ENCODE measurements at places on chromosomes 1 and 21.

- peak; percentile 74 for DNase-seq
Observed at GRCh38 chr1:31593770-31594632, 17.7 kb downstream of the TINAGL1 start.

DNA sequence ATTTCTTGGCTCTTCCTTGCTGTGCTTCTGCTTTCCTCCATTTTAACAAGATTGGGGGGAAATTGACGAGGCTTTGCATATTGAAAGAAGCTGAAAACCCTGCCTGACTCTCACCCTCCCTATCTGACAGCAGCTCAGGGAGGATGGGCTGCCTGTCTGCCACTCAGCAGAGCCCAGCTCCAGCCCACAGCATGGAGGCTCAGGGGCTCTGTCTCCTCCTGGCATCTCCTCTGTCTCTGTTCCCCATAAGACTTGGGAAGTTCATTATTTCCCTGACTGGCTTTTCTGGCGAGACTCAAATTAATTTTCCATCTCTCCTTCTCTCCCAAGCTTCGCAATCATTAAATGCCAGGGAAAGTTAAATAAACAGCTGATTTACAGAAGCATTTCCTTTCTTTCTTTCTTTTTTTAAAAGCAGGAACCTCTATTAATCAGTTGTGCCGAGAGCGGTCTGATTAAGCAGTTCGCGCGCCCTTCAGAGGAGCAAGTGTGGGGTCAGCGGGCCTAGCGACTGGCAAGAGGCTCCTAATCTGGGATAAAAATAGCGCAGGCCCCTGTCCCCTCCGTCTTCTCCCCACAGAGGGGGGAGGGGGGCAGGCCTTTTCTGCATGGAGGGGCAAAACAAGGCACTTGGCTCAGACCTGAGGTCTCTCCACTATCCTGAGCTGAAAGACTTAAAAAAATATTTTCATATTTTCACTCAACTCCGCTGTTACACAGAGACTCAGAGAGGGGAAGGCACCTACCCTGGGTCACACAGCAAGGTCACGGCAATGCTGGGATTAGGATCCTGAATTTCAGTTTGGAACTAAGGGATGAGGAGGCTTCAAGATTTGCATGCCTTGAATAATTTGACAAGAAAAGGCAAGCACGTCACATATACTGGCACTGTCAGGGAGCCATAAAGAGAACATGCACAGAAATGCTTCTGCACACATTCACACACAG is 170.4 kb downstream of the ACTL8 start:
- no peak for DNase-seq

GRCh38 chr21:25791319-25791718 is 56.5 kb downstream of the GABPA start:
- no peak for DNase-seq

DNA sequence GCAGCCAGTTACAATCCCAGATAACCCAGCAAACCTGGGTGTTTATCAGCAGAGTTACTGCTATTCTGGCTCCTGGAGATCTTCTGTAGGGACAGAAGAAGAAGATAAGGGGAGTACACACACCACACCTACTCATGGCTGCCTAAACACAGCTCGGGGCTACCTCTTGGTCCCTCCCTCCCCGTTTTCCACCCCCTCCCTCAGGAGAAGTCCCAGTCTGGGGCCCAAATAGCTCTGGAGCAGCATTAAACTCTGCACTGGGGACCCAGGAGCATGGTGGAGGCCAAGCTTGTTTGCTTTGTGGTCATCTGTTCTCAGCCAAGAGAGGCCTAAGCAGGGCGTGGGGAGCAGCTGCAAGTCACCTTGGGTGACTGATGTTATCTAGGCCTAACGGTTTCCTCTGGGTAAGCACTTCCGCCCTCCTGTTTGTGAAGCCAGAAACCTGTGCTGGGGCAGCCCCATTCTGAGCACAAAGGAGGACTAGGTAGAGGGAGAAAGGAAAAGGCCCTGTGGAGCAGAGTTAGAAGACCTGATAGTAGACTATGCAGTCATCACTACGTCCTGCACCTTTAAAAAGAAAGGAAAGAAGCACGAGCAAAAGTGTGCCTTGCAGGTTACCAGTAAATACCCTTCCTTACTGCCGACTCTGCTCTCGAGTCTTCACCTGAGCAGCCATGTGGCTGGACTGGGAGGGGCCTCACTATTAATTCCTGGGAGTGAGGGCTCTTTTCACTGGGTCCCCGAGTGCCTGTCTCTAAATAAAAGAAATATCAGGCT is 2.0 kb upstream of the RCSD1 start:
- DNase-seq: peak; percentile 55

- DNase-seq: no peak
Observed at GRCh38 chr1:94024104-94024792, 96.7 kb downstream of the ABCA4 start.

DNA sequence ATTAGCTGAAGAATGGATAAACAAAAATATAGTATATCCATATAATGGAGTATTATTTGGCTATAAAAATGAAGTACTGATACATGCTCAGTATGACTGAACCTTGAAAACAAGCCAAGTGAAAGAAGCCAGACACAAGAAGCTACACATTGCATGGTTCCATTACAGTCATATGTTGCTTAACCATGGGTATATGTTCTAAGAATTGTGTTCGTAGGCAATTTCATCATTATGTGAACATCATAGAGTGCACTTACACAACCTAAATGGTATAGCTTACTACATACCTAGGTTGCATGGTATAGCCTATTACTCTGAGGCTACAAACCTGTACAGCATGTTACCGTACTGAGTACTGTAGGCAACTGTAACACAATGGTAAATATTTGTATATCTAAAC is 28.6 kb upstream of the FCAMR start:
- no peak for DNase-seq

DNA sequence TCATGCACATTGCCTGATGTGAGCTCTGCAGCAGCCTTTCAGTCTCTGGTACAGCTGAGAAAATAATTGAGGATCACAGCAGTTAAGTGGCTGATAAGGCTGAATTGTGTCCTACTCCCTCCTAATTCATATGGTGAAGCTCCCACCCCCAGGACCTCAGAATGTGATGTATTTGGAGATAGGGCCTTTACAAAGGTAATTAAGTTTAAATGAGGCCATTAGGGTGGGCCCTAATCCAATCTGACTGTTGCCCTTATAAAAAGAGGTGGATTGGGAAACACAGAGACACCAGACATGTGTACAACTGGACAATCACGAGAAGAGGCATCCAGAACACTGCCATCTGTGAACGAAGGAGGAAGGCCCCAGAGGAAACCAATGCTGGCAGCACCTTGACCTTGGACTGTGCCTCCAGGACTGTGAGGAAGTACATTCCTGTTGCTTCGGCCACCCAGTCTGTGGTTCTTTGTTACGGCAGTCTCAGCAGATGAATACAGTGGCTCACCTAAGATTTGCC is 148.1 kb downstream of the TRABD2B start:
- no peak for DNase-seq

GRCh38 chr21:44263221-44263760 is 1.6 kb upstream of the DNMT3L start:
- DNase-seq: no peak

- DNase-seq: no peak
Observed at GRCh38 chr1:156858959-156859522, at the start of gene INSRR. TSS of gene INSRR (minus strand) at chr1:156859117. CDS start at chr1:156858621, 496 bp downstream.

DNA sequence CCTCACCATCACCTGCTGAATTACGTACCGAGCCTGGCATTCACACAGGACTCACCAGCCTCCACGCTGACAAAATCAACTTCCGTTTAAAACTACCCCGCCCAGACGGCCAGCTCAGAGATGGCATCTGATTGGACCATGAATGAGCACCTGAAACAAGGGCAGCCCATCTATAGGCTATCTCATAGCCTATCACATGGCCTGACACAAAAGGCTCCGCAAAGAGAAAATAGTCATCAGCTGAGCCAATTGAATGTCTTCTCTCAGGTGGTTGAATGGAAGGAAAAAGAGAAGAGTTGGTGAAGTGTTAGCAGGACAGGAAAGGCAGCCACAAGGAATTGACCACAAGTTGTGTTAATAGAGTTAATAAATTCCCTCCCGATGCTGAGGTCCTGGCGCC is 50.6 kb upstream of the ZC3H12A start:
- DNase-seq: no peak

DNA sequence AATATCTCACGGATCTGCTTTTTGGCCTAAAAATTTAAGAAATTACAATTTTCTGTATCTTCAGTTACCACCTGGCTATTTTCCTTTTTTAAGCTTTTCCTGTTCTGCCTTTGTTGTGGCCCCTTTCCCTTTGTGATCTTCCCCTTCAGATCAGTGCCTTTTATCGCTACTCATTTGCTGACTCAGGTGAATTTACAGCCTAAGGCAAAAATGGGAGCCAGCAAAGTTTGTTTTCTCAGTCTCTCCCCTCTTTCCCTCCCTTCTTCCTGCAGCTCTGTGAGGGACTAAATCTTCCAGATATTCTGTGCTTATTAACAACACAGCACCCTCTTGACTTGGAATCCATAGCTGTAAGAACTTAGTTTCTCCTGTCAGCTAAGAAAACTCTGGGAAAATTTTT is 5.3 kb upstream of the PRRC2C start:
- no peak for DNase-seq

- no peak for DNase-seq
Observed at GRCh38 chr1:107358619-107359327, 217.9 kb downstream of the NTNG1 start.

DNA sequence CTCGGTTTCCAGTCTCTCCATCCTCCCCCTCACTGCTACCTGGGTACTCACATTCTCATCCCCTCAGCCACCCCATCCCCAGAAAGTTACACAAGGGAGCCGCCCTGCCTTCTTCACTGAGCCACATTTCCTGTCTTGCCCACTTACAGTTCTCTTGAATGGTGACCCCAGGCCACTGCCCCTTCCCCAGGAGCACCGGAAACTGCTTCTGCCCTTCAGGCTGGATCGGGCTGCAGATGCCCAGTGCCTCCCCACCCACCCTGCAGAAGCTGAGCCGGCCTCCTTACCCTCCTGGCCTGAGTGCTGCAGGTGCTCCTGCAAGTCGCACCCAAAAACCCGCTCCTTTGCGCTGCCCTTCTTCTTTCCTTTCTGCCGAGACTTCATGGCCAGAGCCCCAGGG is 450 bp downstream of the ARHGAP30 start:
- DNase-seq: no peak

GRCh38 chr1:6396998-6397397 is 3.4 kb upstream of the ACOT7 start:
- no peak for DNase-seq

GRCh38 chr1:101221945-101222429 is 14.8 kb upstream of the S1PR1 start:
- no peak for DNase-seq

- DNase-seq: no peak
Observed at GRCh38 chr1:12203216-12204007, 26.4 kb upstream of the VPS13D start.

DNA sequence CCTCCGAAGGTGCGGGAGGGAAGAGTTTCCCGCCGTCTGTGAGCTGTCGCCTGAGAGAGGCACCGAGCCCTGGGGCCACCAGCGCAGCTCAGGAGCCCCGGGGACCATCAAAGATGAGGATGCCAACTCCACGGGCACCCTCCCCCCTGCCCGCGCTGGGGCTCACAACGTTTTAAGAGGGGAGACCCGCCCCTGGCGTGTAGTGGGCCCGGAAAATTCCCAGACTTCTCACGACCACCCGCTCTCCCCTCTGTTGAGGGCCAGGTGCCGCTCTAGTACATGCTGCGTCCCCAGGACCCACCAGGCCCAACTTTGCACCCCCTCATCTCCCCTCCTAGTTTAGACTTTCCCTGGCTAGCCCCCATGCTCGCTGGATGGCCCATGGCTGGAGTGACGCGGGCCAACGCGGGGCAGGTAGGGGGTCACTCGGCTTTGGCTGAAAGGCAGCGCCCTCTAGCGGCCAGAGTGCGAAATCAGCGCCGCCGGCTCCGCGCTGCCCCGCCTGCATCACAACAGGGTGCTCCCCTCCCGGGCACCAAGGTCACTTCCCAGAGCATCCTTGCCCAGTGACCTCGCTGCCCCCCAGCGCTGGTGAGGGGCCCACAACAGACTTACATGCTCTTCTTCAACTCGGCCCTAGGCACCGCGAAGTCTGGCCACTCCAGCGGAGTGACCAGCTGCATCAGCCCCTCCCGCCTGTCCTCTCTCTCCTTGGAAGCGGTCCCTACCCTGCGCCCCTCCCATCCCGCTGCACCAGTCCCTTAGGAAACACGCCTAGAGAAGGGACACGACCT is 1.8 kb downstream of the CD160 start:
- peak; percentile 73 for DNase-seq

DNA sequence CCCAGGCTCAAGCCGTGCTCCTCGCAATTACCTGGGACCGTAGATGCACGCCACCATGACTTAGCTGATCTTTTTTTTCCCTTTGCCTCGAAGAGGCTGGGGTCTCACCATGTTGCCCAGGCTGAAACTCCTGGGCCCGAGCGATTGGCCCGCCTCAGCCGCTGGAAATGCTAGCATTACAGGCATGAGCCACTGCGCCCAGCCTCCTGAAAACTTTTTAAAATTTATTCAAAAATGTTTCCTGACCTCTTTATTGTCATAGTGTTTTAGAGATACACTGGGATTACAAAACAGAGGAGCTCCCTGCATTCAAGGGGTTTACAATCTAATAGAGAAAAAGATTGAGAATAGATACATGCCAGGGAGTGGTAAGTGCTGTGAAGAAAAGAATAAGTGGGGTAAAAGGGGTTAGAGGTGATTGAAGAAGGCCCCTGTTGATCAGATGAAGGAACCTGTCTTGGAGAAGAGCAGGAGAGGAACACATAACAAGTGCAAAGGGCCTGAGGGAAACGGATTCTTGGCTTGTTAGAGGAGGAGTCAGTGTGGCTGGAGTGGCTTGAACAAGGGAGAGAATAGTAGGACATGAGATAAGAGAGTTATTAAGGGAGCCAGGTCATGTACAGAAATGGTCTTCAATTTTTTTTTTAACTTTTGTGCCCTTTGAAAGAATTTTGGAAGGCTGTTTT is 1.7 kb upstream of the TRIM33 start:
- DNase-seq: no peak

- DNase-seq: peak; percentile 62
Observed at GRCh38 chr1:13514821-13515220, 1.0 kb upstream of the LRRC38 start.

GRCh38 chr1:55749975-55750627 is 534.9 kb upstream of the USP24 start:
- DNase-seq: no peak

GRCh38 chr1:213989002-213989855 is 1.5 kb downstream of the PROX1 start:
- no peak for DNase-seq

GRCh38 chr1:156775799-156776198 is 8.5 kb downstream of the PRCC start:
- DNase-seq: no peak

GRCh38 chr1:6884652-6885153 is 99.4 kb downstream of the CAMTA1 start:
- DNase-seq: no peak

DNA sequence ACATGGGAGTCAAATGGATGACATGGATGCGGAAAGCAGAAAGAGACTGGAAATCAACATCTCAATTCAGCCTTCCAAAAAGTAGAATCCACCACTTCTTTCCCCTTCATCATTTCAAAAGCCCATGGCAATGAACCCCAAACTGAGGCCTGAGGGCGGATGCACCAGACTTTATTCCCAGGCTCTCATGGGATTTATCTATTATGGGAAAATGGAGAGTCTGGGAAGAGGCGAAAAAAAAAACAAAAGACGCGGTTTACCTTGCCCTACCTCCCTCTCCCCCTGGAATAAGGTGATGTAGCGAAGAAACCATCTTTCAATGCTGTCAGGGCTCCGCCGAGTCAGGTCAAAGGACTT is 624 bp downstream of the KIFAP3 start:
- DNase-seq: no peak

GRCh38 chr1:121408354-121408753 is 223.6 kb downstream of the SRGAP2C start:
- no peak for DNase-seq
